DND-41 (cell line): ENCODE measurements at places on chromosomes 1 and 21.
A peak's percentile ranks its signal among the peaks of the same experiment; 100 is the strongest.

GRCh38 chr1:79599257-79599656, 592.7 kb upstream of the ADGRL4 start:
- H3K4me3 ChIP-seq, result no peak overlapping the region
- no peak for DNase-seq
- no peak overlapping the region for H3K27ac ChIP-seq

- no peak overlapping the region for H3K27ac ChIP-seq
- H3K4me3 ChIP-seq, result no peak overlapping the region
- no peaks in the 10 kb centered on the region for H3K27me3 ChIP-seq
- H3K4me1 ChIP-seq, result no peaks in the 10 kb centered on the region
- DNase-seq, result no peak
Observed at GRCh38 chr1:19775831-19776230, 23.9 kb downstream of the TMCO4 start.

GRCh38 chr1:229572286-229572685, 13.8 kb upstream of the ABCB10 start:
- H3K27ac ChIP-seq, result no peak overlapping the region
- H3K27me3 ChIP-seq, result no peaks in the 10 kb centered on the region
- no peaks in the 10 kb centered on the region for H3K4me1 ChIP-seq
- H3K36me3 ChIP-seq, result no peaks in the 10 kb centered on the region
- DNase-seq, result no peak
- no peak overlapping the region for H3K4me3 ChIP-seq

GRCh38 chr1:3359351-3359750, 95.1 kb upstream of the ARHGEF16 start:
- no peak overlapping the region for H3K4me3 ChIP-seq
- no peak overlapping the region for H3K27ac ChIP-seq
- H3K4me1 ChIP-seq, result no peaks in the 10 kb centered on the region
- DNase-seq, result no peak
- H3K36me3 ChIP-seq, result no peaks in the 10 kb centered on the region
- no peaks in the 10 kb centered on the region for H3K27me3 ChIP-seq

DNA sequence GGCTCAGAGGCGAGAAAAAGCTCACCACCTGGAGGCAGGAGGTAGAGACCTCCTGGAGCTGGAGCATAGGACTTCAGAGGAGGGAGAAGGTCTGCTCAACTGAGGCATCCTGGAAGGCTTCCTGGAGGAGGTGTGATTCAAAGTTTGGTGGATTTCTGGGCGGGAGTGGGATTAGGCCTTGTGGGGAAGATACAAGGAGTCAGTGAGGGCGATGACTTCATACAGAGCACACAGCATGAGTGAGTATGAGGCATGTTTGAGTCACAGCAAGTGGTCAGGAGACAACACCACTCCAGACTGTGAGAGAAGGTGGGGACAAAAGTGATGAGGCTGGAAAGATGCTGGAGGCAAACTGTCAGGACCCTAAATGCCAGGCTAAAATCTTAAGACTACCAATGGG, 77.6 kb downstream of the MATN1 start:
- H3K27me3 ChIP-seq, result peaks cover 24% of the 10 kb centered on the region
- no peak for DNase-seq
- no peak overlapping the region for H3K4me3 ChIP-seq
- no peak overlapping the region for H3K27ac ChIP-seq
- H3K36me3 ChIP-seq, result no peaks in the 10 kb centered on the region

DNA sequence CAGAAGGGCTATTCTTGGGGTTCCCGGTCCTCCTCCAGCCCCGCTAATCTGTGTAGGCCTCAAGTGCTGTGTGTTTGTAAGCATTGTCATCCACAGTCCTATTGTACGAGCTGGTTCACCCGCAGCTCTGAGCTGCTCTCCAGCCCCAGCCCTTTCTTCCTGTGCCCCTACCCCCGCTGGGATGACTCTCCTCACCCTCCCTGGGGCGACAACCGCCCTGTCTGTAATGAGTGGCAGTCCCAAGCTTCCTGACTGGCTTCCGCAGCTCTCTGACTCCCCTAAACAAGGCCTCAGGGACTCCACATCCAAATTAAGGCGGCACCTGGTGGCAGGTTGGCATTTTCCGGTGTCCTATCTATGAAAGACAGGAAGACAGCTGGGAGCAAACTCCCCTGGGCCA, 45.8 kb downstream of the TFF3 start:
- no peak overlapping the region for H3K27ac ChIP-seq
- peaks cover 16% of the 10 kb centered on the region for H3K4me1 ChIP-seq
- no peak for DNase-seq
- peaks cover 35% of the 10 kb centered on the region for H3K36me3 ChIP-seq

- no peaks in the 10 kb centered on the region for H3K4me1 ChIP-seq
- no peaks in the 10 kb centered on the region for H3K36me3 ChIP-seq
- H3K27me3 ChIP-seq, result peaks cover 23% of the 10 kb centered on the region
- no peak for DNase-seq
- H3K27ac ChIP-seq, result no peak overlapping the region
Observed at GRCh38 chr1:230824919-230825721, 43.2 kb downstream of the C1orf198 start.

GRCh38 chr1:108075055-108075454, 110.1 kb upstream of the VAV3 start:
- H3K27me3 ChIP-seq, result no peaks in the 10 kb centered on the region
- H3K36me3 ChIP-seq, result no peaks in the 10 kb centered on the region
- H3K27ac ChIP-seq, result no peak overlapping the region
- peaks cover 36% of the 10 kb centered on the region for H3K4me1 ChIP-seq
- H3K4me3 ChIP-seq, result no peak overlapping the region

DNA sequence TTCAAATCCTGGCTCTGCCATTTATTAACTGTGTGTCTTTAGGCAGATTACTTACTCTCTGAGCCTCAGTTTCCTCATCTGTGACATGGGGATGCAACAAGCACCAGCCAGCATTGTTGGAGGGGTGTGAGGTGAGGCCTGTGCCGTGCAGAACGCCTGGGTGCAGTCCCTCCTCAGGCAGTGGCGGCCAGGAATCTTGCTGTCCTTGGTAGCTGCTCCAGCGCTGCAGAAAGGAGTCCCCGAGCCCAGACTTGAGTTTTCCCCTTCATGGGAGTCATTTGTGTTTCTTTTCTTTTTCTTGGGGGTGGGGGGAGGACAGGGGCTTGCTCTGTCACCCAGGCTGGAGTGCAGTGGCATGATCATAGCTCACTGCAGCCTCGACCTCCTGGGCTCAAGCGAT, 46.6 kb downstream of the DISP3 start:
- H3K36me3 ChIP-seq, result no peaks in the 10 kb centered on the region
- no peak overlapping the region for H3K27ac ChIP-seq
- H3K27me3 ChIP-seq, result no peaks in the 10 kb centered on the region
- no peak overlapping the region for H3K4me3 ChIP-seq

DNA sequence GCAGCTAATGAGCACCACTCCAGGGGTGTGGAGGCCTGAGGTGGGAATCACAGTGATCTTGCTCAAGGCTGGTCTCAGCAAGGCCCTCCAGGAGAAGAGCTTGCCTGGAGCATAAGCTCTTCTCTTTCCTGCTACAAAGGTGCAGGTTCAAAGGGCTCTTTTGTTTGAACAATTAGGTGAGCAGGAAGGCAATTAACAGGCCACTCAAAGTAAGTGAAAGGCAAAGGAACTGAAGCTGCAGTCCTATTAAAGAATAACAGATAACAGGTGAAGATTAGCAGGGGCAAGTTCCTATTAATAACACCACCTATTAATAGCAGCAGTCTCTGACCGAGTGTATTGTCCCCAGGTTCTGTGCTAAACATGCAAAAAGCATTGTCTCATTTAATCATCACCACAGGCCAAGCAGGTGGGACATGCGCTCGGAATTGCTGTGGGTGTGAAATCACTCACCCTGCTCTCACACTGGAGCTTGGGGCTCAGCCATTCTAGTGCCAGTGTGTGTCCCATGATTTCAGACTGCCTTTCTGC, 113.8 kb downstream of the RHOU start:
- no peak overlapping the region for H3K4me3 ChIP-seq
- H3K36me3 ChIP-seq, result no peaks in the 10 kb centered on the region
- no peak overlapping the region for H3K27ac ChIP-seq
- no peaks in the 10 kb centered on the region for H3K4me1 ChIP-seq

GRCh38 chr1:44842486-44842861, 579 bp downstream of the PTCH2 start:
- no peak overlapping the region for H3K27ac ChIP-seq
- H3K27me3 ChIP-seq, result peaks cover 6% of the 10 kb centered on the region
- peaks cover 14% of the 10 kb centered on the region for H3K4me1 ChIP-seq
- H3K36me3 ChIP-seq, result no peaks in the 10 kb centered on the region
- DNase-seq, result no peak
- H3K4me3 ChIP-seq, result peak overlapping the region; percentile 51

- no peaks in the 10 kb centered on the region for H3K36me3 ChIP-seq
- H3K27me3 ChIP-seq, result peaks cover 17% of the 10 kb centered on the region
- H3K27ac ChIP-seq, result no peak overlapping the region
- no peak overlapping the region for H3K4me3 ChIP-seq
Observed at GRCh38 chr1:18776777-18777176, 82.7 kb downstream of the TAS1R2 start.

- H3K4me3 ChIP-seq, result no peak overlapping the region
- H3K27ac ChIP-seq, result no peak overlapping the region
- no peak for DNase-seq
- H3K27me3 ChIP-seq, result peaks cover 3% of the 10 kb centered on the region
- H3K36me3 ChIP-seq, result no peaks in the 10 kb centered on the region
- no peaks in the 10 kb centered on the region for H3K4me1 ChIP-seq
Observed at GRCh38 chr1:29934255-29934772, 698.0 kb downstream of the PTPRU start.

DNA sequence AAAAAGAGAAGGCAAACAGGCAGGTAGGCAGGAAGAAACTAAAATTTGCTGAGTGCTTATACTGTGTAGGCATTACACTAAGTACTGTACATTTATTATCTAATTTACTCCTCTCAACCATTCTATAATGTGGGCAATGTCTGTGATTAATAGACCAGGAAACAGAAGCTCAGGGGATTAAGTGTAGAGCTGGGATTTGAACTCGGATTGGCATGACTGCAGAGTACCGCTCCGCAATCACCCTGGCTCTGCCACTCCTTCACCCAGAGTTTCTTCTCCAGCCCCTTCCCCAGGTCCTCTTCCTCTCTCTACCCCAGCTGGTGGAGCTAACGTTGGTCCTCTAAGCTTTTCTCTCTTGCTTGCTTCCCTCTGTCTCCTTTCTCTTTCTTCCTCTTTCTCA, 11.5 kb upstream of the S100A2 start:
- H3K4me3 ChIP-seq, result no peak overlapping the region
- H3K27ac ChIP-seq, result no peak overlapping the region
- H3K4me1 ChIP-seq, result no peaks in the 10 kb centered on the region
- no peaks in the 10 kb centered on the region for H3K36me3 ChIP-seq
- no peaks in the 10 kb centered on the region for H3K27me3 ChIP-seq

DNA sequence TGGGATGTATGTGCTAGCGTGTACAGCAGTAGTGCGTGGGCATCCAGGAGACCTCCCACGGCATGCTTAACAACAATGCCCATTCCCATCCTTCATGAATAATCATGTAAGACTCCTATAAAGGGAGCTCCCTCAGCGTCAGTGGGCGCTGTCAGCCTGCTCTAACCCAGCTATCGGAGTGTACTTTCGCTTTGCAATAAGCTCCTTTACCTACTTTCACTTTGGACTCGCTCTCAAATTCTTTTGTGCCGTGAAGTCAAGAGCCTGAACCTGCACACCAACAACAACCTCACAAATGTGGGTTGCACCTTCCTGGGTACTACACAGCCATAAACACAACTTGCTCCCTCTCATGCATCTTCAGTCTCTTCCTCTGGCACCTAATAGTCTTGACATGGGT, 114.8 kb upstream of the PAXBP1 start:
- H3K27ac ChIP-seq, result peak overlapping the region; percentile 71
- DNase-seq, result peak; percentile 73
- no peaks in the 10 kb centered on the region for H3K27me3 ChIP-seq

- no peak overlapping the region for H3K27ac ChIP-seq
- H3K36me3 ChIP-seq, result peaks cover 84% of the 10 kb centered on the region
- H3K4me3 ChIP-seq, result no peak overlapping the region
Observed at GRCh38 chr1:229495782-229496181, 12.4 kb downstream of the NUP133 start.

DNA sequence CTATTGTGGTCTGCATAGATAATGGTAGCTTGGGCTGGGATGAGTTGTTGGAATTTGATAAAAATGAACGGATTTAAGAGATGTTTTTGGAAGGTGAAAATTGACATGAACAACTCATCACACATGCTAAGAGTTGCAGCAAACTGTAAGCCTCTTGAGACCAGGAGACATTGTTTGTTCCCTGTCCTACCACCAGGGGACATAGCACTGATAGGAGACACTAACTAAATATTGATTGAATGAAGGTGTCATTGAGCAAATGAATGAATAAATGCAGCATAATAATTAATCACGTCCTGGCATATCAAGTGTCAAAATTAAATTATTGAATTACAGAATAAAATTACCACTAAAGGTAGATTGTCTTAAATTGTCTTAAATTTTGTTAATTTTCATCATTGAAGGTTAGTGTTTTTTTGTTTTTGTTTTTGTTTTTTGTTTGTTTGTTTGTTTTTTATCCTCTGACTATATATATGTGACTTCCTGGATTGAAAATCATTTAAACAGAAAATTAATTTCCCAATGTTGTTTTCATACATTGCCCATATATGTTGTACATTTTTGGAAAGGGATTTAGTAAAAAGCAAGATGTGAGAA, 285.3 kb upstream of the C1orf105 start:
- H3K36me3 ChIP-seq, result no peaks in the 10 kb centered on the region
- no peaks in the 10 kb centered on the region for H3K4me1 ChIP-seq
- H3K27ac ChIP-seq, result no peak overlapping the region
- peak; percentile 10 for DNase-seq
- no peaks in the 10 kb centered on the region for H3K27me3 ChIP-seq
- H3K4me3 ChIP-seq, result no peak overlapping the region

DNA sequence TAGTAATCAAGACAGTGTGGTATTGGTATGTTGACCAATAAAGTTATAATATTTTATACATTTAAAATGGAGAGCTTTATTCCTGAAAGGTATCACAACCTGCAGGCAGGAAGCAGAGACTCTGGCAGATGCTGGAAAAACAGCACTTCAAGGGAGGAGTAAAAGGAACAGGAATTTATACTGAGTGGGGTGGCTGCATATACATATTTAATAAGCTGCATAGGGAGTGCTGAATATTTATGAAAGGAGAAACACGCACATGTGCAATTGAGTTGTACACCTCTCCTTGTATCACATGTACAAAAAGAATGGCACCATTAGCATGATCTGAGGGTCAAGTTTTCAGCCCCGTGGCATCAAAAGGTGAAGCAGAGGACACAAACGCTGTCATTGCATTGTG, 104.9 kb upstream of the PAXBP1 start:
- H3K27me3 ChIP-seq, result no peaks in the 10 kb centered on the region
- DNase-seq, result no peak
- no peak overlapping the region for H3K4me3 ChIP-seq
- no peaks in the 10 kb centered on the region for H3K36me3 ChIP-seq
- H3K27ac ChIP-seq, result no peak overlapping the region
- H3K4me1 ChIP-seq, result no peaks in the 10 kb centered on the region

GRCh38 chr1:201095581-201095980, 16.6 kb downstream of the CACNA1S start:
- no peak for DNase-seq
- no peaks in the 10 kb centered on the region for H3K36me3 ChIP-seq
- H3K4me3 ChIP-seq, result no peak overlapping the region
- H3K27ac ChIP-seq, result no peak overlapping the region
- H3K27me3 ChIP-seq, result peaks cover 10% of the 10 kb centered on the region

GRCh38 chr1:4563586-4563985, 90.8 kb upstream of the AJAP1 start:
- H3K27ac ChIP-seq, result no peak overlapping the region
- no peaks in the 10 kb centered on the region for H3K36me3 ChIP-seq
- H3K4me3 ChIP-seq, result no peak overlapping the region
- H3K27me3 ChIP-seq, result no peaks in the 10 kb centered on the region
- no peak for DNase-seq

GRCh38 chr1:220225957-220226356, 46.3 kb downstream of the RAB3GAP2 start:
- H3K4me1 ChIP-seq, result no peaks in the 10 kb centered on the region
- no peak for DNase-seq
- H3K36me3 ChIP-seq, result peaks cover 24% of the 10 kb centered on the region
- H3K4me3 ChIP-seq, result no peak overlapping the region
- no peaks in the 10 kb centered on the region for H3K27me3 ChIP-seq
